NCI-H1694 (cell line): ENCODE measurements at places on chromosomes 2 and 18.

- DNase-seq: no peak
These were observed 200.4 kb downstream of the TMEM247 start for GRCh38 chr2:46679761-46680160.

- peak; percentile 70 for DNase-seq
These were observed 247.9 kb upstream of the SYT4 start for GRCh38 chr18:43525169-43525568.

- DNase-seq: no peak
These were observed 142.7 kb upstream of the FOSL2 start for GRCh38 chr2:28250006-28250405.

DNA sequence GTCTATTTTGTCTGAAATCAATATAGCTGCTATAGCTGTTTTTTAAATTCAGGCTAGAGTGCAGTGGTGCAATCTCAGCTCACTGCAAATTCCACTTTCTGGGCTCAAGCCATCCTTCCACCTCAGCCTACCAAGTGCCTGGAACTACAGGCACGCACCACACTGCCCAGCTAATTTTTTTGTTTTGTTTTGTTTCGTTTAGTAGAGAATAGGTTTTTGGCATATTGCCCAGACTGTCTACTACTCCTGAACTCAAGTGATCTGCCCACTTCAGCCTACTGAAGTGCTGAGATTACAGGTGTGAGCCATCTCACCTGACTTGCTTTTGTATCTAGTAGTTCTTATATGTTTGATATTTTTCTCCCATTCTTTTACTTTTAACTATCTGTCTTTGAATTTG is 259.7 kb downstream of the CDH19 start:
- no peak for DNase-seq

GRCh38 chr2:23596316-23596885 is 211.4 kb downstream of the KLHL29 start:
- DNase-seq: no peak

- no peak for DNase-seq
These were observed 49.9 kb upstream of the TMEM18 start for GRCh38 chr2:727071-727470.

DNA sequence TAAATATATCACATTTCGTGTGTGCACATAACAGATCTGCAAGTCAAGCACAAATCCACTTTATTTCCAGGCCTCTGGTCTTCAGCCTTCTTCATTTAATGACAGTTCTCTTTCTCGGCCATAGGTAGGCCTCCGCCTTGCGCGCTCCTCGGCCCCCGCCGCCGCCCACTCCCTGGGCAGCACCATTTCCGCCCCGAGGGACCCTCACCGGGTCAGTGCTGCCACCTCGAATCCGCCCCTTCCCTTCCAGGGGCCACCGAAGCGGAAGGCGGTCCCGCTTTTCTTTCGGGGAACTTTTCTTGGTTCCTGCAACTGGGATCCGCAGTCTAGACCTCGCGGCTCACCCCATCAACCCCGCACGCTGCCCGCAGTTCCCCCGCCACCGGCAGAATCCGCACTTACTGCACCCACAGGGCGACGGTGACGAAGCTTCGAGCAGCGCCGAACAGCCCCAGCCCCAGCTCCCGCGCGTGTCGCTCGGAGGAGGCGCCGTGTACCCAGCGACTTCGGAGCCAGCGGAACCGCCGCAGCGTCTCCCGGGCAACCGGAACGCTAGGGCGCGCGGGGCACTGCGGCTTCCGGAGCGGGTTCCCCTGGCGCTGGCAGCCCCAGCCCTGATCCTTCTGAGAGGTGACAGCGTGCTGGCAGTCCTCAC is at the start of gene CDKL4:
CDKL4 (minus strand) TSS at position 502 of the 655 bp plus-strand sequence.
- no peak for DNase-seq

GRCh38 chr2:121502246-121502645 is 28.4 kb upstream of the RNU4ATAC start:
- no peak for DNase-seq

- DNase-seq: peak; percentile 97
These were observed 5.6 kb downstream of the WNT10A start for GRCh38 chr2:218885981-218886947.

DNA sequence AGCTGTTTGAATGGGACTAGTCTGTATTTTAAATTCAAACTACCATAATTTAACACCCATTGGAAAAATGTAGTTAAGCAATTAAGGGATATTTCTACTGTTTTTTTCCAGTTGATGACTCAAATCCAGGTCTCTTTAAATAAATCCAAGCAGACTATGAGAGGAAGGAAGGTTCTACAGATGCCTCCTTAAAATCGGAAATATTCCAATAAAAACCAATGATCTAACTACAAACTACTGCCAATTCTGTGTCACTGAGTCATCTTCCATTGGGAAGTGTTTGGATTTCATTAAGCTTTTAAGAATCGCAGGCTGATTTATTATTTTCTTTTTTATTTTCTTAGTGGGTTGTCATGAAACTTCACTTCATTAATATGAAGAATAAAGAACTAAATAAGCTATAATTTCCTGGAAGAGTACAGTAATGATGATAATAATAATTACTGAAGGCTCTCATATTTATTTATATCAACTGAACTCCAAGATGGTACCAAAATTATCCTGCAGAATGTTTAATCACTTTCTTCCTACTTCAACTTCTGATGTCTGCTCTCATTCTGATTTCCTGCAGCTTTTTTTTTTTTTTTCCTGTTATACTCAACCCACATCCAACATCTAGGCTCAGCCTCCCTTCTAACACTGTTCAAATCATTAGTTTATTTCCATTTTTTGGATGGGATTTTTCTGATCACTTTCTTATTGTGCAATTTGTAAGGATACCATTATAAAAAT is 166.3 kb upstream of the FN1 start:
- DNase-seq: no peak

DNA sequence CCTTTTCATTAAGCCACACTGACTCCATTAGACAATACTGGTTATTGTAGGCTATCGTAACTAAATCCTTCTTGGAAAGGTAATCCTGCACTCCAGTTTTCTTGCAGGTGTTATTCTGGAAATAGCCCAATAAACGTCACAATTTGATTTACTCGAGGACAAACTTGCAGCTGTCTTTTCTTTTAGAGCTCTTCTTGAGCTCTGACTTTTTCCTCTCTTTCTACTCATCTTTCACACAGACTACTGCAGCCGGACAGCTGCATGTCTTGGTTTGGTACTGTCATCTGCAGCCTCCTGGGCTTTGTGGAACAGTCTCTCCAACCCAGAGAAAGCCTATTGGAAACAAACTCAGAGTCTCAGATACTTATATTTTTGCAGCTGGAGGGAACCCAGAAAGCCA is 23.0 kb upstream of the MSGN1 start:
- DNase-seq: no peak

DNA sequence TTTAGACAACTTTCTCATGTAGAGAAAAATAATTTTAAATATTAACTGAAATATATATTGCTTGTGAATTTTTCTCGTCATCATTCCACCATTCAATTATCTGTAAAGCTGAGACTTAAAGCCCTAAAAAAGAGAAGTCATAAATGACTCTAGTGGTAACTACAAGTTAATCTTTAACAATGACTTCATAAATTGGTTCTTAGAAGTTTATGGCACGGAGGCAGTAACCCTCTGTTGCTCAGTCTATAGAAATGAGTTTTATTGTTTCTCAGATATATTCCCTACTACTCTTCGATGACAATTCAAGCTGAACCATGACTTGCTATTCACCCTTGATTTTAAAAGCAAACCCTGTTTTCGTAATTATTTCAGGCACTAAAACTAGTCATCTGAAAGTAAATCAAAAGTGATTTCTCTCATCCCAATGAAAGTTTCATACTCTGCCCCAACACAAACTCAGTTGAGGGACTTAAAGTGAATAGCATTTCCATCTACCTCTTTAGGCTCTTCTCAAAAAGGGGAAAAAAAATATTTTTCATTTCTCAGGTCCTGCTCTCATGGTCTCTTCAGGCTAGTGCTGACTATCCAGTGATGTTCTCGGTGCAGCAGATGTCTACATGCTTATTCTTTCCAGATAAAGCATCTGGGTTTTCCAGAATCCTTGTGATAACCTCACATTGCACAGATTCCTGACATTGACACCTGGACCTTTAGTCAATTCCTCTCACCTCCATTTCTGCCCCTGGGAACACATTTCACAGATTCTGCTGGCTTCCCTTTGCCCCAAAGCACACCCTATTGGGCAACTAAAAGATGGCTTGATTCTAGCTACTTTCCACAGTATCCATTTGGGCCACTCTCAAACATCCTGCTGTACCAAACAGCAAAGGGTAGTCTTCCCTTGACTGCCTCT is 207.8 kb upstream of the LRATD1 start:
- DNase-seq: no peak

DNA sequence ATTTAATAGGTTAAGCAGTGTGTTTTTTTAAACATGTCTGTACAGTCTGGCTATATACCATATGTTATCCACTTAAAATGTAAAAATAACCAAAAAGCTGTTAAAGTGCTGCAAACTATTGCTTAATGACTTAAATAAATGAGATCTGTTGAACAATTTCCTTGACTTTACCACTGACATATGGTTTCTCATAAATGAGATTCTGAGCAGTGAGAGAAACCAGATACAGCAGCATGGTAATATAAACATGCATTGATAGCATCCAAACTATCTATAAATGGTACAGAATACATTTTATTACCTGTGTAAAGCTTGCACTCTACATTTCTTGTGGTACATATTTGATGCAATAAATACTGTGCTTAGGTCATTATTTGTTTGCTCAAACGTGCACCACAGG is 36.3 kb upstream of the TTC21B start:
- peak; percentile 66 for DNase-seq

DNA sequence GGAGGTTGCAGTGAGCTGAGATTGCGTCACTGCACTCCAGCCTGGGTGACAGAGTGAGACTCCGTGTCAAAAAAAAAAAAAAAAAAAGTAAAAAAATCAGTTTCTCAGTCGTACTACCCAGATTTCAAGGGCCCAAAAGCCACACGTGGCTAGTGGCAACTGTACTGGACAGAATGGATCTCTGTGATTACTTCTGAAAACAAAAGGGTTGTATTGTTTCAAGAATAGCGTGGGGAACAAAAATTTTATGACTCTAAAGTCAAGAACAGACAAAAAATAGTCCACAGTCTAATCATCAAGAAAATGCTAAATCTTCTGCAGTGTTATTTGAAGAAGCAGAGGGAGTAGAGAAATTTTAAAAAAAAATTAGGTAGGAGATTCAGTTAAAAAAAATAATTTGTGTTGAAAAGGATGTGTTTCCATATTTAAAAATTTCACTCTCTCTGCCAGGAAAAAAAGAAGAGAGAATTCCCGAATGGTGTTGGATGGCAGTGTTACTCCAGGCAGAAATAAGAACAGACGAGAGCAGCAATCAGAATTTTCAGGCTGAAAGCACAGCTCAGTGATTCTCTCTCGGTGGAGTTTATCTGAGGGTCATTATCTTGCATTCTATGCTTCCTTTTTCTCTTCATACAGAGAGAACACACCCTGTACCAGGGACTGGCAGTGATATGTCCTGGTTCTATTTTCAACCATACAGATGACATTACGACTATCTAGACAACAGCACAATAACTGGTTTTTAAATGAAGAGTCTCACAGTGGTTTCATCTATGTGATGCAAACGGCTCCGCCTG is 61.8 kb downstream of the CABYR start:
- no peak for DNase-seq

- no peak for DNase-seq
These were observed 218.2 kb downstream of the RAD51AP2 start for GRCh38 chr2:17299891-17300540.

GRCh38 chr2:206572725-206573124 is 69.6 kb upstream of the FAM237A start:
- DNase-seq: no peak

- DNase-seq: no peak
These were observed 361.7 kb downstream of the TMEM182 start for GRCh38 chr2:103123516-103123915.

GRCh38 chr2:120883607-120884440 is 148.2 kb downstream of the GLI2 start:
- no peak for DNase-seq

DNA sequence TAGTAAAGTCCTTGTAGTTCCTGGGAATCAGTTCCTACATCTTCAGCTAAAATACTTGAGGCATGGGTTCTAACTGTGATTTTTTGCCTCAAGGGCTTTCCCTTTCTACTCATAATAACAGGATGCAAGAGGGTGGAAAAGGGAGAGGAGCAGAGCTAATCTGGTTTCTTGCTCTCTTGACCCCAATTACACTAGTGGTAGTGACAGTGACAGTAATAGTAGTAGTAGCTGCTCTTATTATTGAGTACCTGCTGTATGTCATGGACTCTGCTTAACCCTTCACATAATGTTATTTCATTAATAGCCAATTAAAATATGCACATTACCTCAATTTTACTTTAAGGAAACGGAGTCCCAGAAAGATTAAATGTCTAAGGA is 214.8 kb upstream of the HNRNPA3 start:
- no peak for DNase-seq

GRCh38 chr2:212682937-212683336 is 144.3 kb upstream of the ERBB4 start:
- DNase-seq: no peak

- peak; percentile 38 for DNase-seq
These were observed 256.8 kb downstream of the RNF152 start for GRCh38 chr18:61635901-61636528.

- DNase-seq: no peak
These were observed 32.8 kb downstream of the TMEM247 start for GRCh38 chr2:46512185-46512584.

DNA sequence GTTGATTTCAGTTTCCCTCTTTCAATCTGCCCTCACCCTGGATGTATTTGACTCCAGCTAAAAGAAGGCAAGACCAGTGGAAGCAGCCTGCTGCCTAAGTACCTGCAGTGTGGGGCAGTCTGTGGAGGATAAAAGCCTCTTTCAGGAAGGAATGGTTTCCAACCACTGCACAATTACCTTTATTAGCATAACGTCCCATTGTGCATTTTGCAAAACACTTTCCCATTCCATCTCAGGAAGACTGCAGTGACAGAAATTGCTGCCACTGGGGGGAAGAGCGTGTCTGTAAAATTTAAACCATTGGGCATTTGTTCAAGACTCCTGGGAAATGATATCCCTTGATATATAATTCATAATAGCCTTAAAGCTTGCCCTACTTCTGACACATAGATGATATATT is 26.2 kb downstream of the CYRIA start:
- no peak for DNase-seq

DNA sequence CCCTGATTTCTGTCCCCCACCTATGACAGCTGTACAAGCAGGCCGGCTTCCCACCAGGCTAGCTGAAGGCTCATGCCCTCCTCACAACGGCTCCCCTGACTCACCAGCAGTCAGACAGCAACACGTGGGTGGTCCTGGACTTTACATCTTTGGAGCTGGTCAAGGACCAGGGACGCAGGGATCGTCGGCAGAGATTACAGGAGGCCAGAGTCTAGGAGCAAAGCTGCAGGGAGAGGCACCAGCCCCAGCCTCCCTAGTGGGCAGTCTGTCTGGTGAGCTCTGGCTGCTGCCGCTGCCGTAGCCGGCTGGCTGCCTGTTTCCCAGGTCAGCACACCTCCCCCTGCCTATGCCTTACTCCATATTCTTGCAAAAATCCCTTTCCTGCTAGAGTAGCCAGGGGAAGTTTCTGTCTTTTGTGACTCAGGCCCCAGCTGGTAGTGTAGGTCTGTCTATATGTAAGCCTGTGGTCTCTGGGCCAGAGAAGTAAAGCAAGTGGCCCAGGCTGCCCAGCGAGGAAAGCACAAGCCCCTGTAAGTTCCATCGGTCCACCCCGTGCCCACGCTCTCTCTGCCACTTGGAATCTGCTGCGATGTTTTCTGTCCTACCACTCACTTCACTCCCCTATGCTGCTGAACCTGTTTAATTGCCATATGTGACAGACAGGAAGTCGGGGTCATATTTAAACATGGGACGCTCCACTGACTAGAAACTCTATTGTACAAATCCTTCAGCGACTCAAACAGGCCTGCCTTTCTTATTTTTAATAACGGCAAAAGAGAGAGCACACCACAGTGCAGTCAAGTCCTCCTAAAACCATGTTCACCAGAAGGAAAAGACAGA is 2.4 kb upstream of the ARHGEF4 start:
- DNase-seq: no peak
